Cardiac atrium fibroblast (primary cell): ENCODE measurements at places on chromosomes 11 and 22. TPM values are rescaled to one million over a fixed set of nuclear protein-coding genes. Genes with fewer than 3 reads are reported as not detected.

USP35 gene
- total RNA-seq = 5.2 and 6.2 TPM in 2 replicates

SCUBE2 gene
- 9.6 and 13.0 TPM in 2 replicates for total RNA-seq

OR8D1 gene
- not detected in 2 replicates for total RNA-seq

OR51E1 gene
- total RNA-seq = not detected in 2 replicates

VPREB1 gene
- total RNA-seq = not detected in 2 replicates

FREY1 gene
- 0.65 TPM in 1 of 2 replicates, not detected in the other for total RNA-seq
